ENCODE measurements at places on chromosomes 7 and 10.

DNA sequence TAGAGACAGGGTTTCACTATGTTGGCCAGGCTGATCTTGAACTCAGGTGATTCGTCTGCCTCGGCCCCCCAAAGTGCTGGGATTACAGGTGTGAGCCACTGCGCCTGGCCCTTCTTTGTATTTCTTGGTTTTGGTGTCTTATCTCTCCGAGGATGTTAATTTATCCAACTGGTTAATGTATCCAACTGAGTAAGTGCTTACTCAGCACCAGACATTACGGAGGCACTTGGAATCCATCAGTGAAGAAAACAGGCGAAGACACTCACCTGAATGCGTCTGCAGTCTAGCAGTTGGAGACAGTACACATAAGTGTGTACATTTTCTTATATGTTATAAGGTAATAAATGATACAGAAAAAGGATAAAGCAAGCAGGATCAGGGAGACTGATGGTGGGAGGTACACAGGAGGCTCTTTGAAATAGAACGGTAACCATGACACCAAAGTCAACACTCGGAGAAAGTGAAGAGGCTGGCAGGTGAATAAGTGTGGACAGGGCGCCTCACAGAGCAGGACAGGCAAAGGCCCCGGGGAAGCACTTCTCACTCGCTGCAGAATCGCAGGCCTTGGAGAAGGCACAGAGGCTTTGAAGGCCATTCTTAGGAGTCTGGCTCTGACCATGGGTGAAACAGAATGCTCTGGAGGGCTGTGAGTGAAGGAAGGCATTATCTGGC, 73.1 kb downstream of the LANCL2 start:
- no peak for DNase-seq

DNA sequence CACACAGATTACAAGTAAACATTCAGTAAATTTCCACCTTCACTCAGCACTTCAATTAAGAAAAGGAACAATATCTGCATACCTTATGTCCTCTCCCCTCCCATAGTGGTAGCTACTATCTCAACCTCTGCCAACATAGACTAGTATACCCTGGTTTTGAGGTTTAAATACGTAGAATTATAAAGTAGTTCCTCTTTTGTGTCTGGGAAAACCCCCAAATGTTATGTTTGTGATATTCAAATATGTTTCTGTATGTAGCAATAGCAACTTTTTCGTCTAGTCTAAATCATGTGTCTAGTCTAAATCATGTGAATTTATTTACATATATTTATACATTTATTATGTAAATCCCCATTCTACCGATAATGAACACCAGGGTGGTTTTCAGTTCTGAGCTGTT, 13.2 kb upstream of the CAMK2B start:
- no peak for DNase-seq

DNA sequence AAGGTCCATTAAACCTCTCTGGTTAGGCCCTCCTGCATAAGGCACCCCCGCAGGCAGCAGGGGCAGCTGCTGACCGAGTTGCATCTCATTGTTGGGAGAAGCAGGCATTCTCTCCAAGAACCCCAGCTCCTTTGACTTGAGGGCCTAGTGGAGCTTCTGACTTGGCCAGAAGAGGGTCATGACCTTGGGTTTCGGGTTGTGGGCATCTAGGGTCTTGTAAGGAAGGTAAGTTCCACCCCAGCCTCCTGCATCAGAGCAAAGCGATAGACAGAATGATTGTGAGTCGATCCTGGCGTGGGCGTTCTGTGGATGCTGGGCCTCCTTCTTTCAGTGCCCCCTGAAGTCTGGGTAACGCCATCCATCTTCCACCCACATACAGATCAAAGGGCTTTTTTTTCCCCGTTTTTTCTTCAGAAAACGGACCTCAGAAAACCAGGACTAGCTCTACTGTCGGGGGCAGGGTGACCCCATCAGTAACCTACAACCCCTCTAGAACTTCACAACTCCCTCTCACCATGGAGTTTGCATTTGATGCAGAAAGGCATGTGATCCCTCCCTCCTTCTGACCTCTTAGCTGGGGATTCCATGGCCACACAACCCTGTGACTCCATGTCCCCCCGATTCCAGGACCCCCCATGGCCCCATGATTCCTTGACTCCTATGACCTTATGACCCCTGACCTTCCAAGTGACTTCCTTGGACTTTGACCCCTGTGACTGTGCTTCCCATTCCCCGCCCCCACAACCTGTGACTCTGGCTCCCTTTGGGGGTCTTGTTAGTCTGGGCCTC, 3.0 kb downstream of the SEMA4G start:
- DNase-seq = no peak

DNA sequence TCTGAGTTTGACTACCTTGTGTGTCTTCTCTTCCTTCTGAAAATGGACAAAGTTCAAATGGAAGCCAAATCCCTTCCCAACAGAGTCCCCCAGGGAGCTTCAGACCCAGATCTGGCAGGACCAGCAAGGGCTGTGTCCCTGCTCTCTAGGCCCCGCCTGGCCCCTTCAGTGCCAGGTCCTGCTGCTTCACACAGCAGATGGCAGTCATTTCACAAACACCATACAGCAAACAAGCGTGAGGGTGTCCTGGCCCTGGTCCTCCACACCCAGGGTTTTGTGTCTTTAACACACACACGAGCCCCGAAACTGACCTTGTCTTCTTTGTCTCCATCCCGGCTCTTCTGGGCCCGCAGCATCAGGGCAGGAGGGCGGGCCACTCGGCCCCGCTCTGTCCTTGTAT, 145.0 kb downstream of the TCERG1L start:
- DNase-seq = no peak

- no peak for DNase-seq
These were observed 18.4 kb downstream of the ST8SIA6 start for GRCh38 chr10:17435953-17436352.

GRCh38 chr7:55053651-55054571, 35.1 kb downstream of the EGFR start:
- no peak for DNase-seq

GRCh38 chr7:128919881-128920799, 9.6 kb upstream of the KCP start:
- DNase-seq = no peak

- DNase-seq = no peak
These were observed 93.9 kb downstream of the PDGFA start for GRCh38 chr7:425794-426188.

DNA sequence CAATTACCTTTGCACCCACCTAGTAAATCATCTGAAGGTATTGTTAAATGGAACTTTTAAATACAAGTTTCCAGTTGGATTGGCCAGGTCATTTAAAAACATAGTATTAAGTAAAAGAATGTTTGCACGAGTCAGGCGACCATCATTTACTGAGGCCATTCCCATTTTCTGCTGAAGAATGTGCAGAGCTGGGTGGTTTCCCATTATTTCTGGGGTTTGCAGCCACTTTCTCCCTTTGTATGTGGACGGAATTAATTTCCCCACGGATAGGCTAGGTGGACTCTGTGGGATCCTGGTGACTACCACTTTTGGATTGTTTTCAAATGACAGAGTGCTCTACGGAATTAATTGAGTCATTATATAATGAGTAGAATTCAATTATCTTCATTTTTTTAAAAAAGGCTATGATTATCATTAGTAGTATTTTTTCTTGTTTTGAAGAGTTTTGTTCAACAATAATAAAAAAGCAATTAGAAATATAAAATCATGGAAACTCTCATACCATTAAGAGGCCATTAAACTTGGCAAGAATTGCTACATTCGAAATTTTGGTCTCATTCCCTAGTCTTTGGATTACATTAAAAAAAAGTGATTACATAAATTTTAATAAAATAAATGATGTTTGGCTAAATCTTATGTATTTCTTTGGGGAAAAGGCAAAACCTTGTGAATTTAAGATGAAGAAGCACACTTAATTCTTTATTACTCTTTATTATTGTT, 120.4 kb upstream of the FZD8 start:
- DNase-seq = no peak

DNA sequence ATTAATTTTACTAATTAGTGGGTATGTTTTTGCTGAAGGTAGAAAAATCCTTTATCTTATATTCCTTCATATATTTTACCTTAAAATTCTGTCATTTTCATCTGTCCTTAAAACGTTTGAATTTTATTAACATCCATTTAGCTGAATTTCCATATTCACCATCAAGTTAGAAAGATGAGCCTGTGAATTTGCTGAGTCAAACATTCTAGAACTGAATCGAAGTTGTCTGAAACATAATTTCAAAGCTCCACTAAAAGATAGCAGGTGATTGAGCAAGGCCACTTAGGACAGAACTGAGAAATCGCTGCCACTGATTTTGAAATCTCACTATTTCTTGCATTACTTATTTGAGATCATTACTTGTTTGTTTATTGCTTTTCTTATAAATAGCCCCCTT, 17.5 kb downstream of the HGF start:
- no peak for DNase-seq

- DNase-seq = no peak
These were observed 544 bp downstream of the TSPAN33 start for GRCh38 chr7:129144834-129145668.

GRCh38 chr10:97828721-97829120, 20.9 kb upstream of the GOLGA7B start:
- no peak for DNase-seq

DNA sequence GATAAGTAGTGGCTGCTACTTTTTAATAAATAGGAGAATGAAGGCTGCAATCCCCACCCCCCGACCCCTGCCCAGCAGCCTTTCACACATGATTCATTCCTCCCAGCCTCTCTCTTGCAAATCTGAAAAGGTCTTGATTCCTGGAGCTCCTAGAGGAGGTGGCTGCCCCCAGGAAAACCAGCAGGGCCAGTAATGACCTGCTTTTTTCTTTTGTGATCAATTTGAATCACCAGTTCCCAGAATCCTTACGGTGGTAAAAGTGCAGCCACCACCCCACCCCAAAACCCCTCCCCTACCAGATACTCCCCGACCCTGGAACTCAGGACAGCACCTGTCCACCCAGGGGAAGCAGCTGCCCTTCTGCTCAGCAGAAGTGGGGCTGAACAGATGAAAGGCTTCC, 108.9 kb downstream of the C10orf105 start:
- DNase-seq = no peak

- no peak for DNase-seq
These were observed 11.0 kb downstream of the KIAA1217 start for GRCh38 chr10:24219963-24220362.

GRCh38 chr7:144503215-144503614, 99.7 kb upstream of the NOBOX start:
- DNase-seq = no peak

DNA sequence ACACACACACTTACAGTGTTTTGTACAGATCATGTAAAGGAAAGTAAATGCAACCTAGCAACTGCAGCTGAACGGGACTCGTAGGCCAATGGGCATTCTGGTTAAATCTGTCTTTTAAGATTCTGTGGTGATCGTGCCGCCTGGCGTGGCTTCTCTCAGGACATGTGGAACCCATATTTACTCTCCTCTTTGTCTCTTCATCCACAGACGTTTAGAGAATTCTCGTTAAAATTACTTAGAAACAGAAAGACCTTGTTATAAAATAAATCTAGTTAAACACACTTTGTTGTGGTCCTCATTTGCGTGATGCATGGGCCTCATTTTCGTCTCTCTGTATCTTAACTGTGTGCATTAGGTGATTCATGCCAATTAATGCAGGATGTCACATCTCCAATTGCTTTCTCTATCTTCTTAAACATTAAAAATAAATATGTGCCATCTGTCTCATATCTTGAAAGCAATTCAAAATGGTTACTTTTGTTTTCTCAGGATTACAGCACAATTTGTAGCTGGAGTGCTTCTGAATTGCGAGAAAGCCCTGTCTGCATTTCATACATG, 11.5 kb downstream of the KLF6 start:
- DNase-seq = no peak

- no peak for DNase-seq
These were observed 135.3 kb upstream of the CCDC6 start for GRCh38 chr10:60041489-60042133.

DNA sequence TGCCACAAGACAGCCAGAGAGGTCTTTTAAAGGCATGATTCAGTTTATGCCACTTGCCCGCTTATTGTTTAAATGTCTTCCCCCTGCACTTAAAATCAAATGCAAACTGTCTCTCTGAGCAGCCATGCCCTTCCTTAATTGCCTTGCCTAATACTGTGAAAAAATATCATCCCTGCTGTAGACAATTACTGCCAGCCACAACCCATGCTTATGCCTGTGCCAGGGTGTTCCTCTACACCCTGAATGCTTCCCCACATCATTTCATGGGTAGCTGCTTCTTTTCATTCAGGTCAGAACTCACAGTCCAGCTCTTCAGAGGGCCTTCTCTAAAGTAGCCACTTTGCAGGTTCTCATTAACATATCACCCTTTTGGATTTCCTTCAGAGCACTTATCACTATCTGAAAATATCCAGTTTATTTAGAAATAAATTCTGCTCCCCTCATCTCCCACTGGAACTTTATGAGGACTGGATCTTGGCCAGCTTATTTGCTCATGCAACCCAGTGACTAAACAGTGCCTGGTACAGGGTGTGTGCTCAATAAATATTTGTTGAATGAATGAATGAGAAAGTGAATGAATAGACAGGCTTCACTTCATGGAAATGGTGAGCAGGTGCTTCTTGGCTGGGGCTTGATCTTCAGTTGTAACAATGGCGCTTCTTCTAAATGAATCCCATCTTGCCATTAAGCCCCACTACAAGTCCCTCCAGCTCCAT, 162.4 kb upstream of the MDFIC start:
- no peak for DNase-seq

- no peak for DNase-seq
These were observed 139.5 kb upstream of the CHRM2 start for GRCh38 chr7:136728945-136729344.

GRCh38 chr10:68137171-68137570, 27.9 kb downstream of the MYPN start:
- DNase-seq = no peak

DNA sequence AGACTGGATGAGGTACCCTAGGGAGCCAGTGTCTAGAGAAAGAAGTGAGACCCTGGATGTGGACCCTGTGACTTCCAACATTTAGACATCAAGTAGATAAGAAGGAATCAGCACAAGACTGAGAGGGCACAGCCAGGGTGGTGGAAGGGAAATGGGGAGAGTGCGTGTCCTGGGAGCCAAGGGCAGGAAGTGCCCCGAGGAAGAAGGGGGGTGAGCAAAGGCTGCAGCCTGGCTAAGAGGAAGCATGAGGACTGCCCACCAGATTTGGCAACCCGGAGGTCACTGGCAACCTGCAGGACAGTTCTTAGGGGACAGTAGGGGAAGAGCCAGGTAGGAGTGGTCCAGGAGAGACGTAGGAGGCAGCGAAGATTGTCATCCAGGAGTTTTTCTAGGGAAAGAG, 14.8 kb downstream of the COL13A1 start:
- no peak for DNase-seq

DNA sequence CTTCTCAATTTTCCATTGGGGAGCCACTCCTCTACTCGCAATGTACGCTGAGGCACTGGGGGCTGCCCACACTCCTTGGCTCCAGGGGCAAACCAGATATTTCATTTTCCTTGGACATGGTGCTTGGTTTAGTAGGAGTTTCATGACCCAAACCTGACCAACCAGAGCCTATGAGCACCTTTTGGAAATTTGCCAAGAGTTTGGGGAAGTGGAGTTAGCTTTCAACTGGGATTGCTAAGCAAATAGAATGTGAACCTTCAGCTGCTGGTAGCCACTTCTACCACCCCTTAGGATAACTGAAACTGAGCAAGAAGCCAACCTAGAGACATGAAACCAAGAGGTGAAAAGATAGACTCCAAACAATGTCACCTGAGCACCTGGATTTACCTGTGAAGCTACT, 74.9 kb upstream of the COL13A1 start:
- DNase-seq = no peak

GRCh38 chr7:22156205-22156604, 200.7 kb downstream of the RAPGEF5 start:
- no peak for DNase-seq

GRCh38 chr10:68112837-68113236, 3.5 kb downstream of the MYPN start:
- no peak for DNase-seq

GRCh38 chr7:98472521-98472954, 71.6 kb upstream of the BAIAP2L1 start:
- DNase-seq = no peak
